ENCODE measurements at places on chromosomes 3 and 15. TPM values are rescaled to one million over a fixed set of nuclear protein-coding genes. Genes with fewer than 3 reads are reported as not detected.

The CCR9 gene
- total RNA-seq = not detected

The HMCES gene
- 38.7 TPM for total RNA-seq

The GCHFR gene
- total RNA-seq = 7.3 TPM

The P2RY13 gene
- not detected for total RNA-seq
